Lower leg skin (tissue), 4 donors: ENCODE measurements at places on chromosomes 6 and 20.

GRCh38 chr20:55586610-55587009, 418.7 kb downstream of the CBLN4 start:
- DNase-seq: no peak

GRCh38 chr6:47478233-47479139, 897 bp downstream of the CD2AP start:
- no peak for DNase-seq

DNA sequence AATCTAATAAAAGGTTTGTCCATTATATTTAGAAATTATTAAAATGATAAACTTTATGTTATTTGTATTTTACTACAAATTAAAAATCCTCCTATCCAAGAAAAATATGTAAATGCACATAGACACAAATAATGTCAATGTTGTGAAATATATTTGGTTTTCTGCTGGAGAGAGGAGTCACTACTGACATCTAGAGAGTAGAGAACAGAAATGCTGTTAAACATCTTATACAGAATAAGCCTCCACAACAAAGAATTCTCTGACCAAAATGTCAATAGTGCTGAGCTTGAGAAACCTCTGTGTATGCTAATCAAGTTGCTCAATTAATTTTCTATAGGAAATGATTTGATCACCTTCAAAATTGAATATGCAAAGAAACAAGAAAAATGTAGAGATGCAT, 12.4 kb downstream of the HTR1B start:
- DNase-seq: no peak

DNA sequence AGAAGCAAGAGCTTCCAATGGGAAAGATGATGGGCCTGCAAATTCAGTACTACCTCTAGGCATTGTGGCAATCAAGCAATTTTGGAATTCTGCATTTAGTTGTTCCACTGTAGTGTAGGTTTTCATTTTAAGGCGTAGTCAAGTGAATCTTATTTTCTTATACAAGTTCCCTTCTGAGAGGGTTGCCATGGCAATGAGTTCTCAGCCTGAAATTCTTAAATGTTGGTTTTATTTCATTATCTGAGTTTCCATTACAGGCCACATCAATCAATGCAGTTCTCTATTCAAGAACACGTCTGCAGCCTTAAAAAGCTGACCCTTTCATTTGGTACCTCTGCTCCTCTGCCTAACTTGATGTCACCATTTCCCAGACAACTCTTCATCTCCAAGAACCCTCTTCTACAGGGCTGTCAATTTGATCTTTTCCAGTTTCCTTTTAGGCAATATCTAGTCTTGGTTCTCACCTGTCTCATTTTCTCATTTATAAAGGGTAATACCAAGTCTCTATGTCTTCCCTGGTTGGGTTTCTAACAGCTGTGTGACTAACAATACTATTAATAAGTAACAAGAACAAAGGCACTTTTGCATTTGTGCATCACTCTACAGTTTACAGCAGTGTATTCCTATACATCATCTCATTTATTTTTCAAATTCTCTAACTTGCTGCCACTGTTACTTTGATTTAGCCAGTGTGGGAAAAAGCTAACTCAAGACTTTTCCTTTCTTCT, 898.2 kb upstream of the FLRT3 start:
- DNase-seq: no peak

GRCh38 chr6:140879946-140880345, 1252.8 kb upstream of the GJE1 start:
- DNase-seq: no peak

GRCh38 chr6:64170316-64170715, 534.7 kb downstream of the PHF3 start:
- DNase-seq: no peak

DNA sequence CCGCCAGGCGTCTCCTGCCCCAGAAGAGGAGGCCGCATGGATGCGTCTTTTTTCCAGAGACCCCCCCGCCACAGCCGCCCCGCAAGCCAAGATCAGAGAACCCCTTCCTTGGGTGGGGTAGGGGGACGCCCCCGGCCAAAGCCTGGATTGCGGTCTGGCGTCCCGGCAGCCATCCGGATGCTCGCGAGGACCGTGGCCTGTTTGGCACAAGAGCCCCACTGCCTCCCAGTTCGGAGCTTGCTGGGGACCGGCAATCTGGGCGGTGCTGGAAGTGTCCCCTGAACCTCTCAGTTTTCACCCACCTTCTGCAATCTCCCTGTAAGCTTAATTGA, 924 bp downstream of the FAM162B start:
- no peak for DNase-seq

DNA sequence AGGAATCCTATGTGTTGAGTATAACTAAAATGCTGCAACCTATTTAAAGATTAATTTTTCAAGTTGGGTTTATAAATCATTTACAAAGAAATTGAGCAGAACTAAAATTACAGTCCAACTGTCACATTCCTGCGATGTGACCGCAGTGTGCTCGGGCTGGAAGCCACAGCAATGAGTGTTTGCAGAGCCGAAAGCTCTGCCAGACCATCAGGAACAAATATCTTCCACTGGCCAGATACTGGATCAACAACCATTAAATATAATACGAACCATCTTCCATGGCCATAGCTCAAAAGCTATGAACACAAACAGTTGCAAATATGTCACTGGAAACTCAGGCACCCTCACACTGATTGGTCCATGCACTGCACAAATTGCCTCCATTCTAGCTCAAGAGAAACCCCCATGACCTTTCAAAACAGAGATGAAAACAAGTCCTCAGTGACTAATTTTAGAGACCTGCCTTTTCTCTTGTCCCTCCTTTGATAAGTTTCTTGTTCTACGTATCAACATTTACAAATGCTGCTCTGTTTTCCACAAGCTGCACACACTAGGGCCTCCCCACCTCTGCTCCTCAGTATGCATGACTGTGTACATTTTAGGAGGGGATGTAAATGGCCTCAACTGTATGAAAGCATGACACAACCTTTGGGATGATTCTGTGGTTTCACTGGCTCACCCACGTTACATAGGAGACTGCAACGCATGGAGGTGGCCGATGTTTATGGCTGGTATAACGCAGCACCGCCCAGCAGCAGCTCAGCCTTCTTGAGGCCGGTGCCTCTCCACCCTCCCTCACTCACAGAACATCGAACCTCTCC, 171.7 kb downstream of the WDR27 start:
- no peak for DNase-seq

- peak; percentile 71 for DNase-seq
Observed at GRCh38 chr6:18155864-18156421, 721 bp downstream of the KDM1B start.

- no peak for DNase-seq
Observed at GRCh38 chr6:111418971-111419693, 63.9 kb downstream of the REV3L start.

GRCh38 chr6:12957321-12958051, 240.9 kb downstream of the PHACTR1 start:
- peak; percentile 37 for DNase-seq

DNA sequence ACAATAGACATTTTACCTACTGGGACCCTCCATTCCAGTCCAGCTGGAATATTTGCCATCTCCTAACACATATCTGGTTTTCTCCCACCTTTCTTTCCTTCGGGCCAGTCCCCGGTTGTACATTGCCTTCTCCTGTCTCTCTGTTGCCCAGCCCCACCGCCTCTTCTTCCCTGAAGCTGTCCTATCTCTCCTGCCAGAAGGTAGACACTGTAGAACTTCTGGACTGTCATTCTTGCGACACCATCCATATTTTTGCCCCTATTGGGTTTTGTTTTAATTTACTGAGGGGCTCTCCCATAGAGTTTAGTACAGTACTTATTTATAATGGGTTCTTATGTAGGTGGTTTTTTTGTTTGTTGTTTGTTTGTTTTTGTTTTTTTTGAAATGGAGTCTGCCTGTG, 4.9 kb downstream of the PTK7 start:
- no peak for DNase-seq

- DNase-seq: no peak
Observed at GRCh38 chr6:117677553-117678141, 2.4 kb downstream of the NUS1 start.

DNA sequence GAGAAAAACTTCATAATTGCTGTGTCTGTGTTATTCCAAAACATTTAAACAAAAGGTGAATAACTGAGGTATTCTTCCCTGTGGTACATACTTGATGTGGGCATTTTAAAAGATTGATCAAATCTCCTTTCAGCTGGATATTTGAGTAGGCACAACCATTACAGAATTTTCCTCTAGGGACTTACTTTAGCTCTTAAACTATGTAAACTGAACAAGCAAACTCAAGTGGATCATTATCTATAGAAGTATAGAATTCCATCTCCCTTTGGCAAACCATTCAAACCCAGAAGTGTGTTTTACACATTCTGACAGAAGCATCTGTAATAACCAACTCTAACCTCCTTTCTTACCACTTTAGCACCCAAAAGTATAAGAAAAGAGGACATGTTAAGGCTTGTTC, 241.4 kb downstream of the ESR1 start:
- DNase-seq: no peak

GRCh38 chr20:57749131-57749690, 39.4 kb upstream of the PMEPA1 start:
- DNase-seq: no peak

DNA sequence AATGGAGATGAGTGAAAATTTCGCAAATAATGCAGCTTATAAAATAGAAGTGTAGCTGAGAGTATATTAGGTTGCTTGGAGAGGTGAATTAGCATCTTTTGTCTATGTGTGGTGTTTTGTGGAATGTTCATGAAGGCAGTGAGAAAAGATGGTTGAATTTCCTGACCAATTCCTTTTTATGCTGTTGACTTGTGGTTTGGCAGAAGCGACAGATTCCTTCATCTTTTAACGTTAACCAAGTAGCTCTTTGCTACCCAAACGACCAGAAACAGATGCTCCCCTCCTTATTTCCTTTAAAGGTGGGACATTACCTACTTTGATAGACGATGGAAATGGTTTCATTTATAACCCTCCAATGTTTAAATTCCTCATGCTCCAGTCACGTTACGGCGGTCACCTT, 390.5 kb downstream of the QKI start:
- DNase-seq: no peak

- DNase-seq: no peak
Observed at GRCh38 chr6:4922488-4923037, 81.3 kb downstream of the RPP40 start.

- DNase-seq: no peak
Observed at GRCh38 chr6:146548898-146549374, 5.3 kb downstream of the RAB32 start.

DNA sequence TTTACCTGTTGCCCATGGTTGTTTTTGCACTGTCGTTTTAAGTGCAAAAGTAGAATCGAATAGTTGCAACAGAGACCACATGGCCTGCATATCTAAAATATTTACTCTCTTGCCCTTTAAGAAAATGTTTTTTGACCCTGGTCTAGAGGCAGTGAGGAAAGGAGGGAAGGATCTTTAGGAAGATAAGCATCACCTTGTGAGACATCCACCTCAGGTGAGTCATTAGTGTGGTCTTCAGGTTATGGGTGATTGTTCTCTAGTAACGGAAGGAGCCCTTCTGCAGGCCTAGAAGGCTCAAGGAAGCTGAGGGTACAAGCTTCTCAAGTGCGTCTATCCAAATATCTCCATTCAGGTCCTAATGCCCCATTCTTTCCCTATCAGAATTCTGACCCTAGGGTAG, 6.6 kb upstream of the RAB44 start:
- DNase-seq: no peak

GRCh38 chr6:21593927-21594415, 420 bp downstream of the SOX4 start:
- DNase-seq: no peak

- DNase-seq: no peak
Observed at GRCh38 chr6:43761666-43762409, 8.2 kb upstream of the VEGFA start.

DNA sequence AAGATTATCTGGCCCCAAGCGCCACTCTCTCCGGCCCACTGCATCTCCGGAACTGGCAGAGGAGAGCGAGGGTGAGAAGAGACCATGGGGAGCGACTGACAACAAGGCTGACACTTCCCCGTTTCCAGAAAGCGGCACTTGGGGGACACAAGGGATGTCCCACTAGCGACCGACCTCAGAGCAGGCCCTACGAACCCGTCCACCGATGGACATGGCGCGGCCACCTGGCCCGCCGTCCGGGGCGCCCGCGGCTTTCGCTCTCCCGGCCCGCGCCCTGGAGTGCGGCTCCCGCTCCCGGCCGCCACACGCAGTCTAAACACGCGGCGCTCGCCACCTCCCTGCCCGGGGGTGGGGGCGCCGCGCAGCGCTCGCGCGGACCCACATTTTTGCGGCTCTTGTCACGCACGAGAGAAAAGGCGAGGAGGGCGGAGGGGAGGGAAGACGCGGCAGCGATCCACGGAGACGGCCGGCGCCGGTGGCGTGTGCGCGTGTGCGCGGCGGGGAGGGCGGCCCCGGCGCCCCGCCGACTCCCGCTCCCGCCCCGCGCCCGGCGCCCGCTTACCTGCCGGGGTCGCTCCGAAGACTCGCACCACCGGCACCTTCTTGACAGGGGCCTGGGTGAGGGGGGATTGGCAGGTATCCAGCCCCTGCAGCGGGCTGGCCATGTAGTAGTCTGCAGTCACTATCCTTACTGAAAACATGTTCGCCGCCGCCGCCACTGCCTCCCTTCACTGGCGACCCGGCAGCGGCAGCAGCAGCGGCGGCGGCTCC, 645 bp downstream of the REV3L start:
- DNase-seq: peak; percentile 91
